ENCODE measurements at places on chromosomes 6 and 20.

DNA sequence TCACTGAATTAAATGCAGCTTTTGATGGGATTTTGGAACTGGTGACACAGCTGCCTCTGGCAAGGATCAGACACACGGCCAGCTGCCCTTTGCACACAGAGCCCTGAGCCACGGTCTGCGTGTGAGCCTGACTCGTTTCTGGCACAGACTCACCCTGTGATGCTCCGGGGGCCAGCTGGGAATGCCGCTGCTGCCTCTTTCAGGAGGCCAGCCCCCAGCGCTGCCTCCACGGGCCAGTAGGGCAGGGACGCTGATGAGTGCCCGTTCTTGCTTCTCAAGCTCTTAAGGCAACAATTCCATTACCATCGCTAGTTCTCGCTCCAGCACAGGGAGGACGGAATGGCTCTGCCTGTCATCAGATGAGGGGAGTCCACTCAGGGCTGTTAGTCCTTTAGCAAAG lies 61.6 kb downstream of the IRF4 start:
- DNase-seq = no peak

DNA sequence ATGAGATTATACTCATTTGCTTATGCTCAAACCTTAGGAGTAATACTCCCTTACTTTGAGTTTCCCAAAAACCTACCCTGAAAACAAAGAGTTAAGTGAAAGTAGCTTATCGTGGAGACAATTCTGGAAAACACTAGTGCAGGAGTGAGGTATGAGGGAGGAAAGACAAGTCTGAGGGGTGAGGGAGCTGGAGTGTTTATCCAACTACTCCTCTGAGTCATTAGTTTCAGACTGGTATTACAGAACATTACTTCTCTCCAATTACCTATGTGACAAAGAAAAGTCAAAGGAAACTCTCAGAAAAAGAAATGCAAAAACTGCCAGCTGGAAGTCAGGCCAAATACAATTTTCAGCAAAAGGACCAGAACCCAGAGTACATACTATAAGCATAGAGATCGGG lies 171.1 kb upstream of the SPTLC3 start:
- DNase-seq = no peak

DNA sequence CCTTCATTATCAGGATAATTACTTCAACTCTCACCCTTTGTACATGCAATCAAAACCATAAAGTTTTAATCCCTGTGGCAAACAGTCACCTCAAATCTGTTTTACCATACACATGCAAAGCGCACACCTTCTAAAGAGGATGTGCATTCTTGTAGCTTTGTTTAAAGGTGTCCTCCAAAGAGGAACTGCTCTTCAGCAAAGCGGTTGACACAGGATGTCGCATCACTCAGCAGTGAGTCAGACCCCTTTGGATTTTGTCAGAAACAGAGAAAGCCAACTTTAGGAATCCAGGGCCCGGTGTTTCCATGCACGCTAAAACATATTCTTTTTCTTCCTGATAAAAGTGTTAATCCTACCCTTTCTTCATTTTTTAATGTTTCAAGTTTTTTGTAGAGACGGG lies 268.3 kb upstream of the ARID1B start:
- no peak for DNase-seq

DNA sequence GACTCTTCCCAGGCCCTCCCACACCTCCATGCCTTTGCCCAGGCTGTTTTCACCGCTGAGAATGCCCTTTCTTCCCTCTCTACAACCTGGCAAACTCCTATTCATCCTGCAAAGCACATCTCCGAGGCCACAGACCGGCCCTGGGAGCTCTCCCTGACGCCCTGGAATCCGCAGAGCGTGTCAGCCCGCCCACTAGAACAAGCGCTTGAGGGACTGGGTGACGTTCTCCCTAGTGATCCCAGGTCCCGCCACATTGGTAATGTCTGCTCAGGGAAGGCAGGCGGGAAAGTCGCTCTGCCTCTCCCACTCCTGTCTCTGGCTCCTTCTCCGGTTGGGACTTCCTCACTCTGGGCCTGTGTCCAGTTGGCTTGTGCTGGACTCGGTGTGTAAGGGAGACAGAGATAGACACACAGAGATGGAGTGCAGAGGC lies 61.6 kb downstream of the SRC start:
- DNase-seq = no peak

GRCh38 chr20:19115581-19115980 lies 96.9 kb upstream of the SLC24A3 start:
- DNase-seq = no peak

- no peak for DNase-seq
Observed at GRCh38 chr6:53439556-53439955, 90.8 kb upstream of the ELOVL5 start.

DNA sequence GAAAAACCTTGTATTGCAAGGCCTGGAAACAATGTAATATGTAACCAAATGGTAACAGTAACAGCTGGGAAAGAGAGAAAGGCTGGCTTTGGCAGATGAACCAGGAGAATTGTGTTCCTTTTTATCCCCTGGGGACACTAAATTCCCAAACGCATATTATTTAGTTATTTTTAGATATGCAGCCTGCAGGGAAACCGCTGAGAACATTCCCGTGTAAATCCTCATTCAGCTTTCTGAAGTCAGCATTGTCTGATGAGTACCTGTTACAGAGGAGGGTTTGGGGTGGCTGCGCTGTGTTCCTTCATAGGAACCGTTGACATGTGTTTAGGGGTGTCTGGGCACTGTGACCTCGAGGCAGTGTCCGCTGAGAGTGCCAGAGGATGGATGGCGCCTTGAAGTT lies 101.3 kb downstream of the SMOC2 start:
- DNase-seq = no peak

GRCh38 chr6:97136626-97137358 lies 146.2 kb downstream of the MMS22L start:
- no peak for DNase-seq

DNA sequence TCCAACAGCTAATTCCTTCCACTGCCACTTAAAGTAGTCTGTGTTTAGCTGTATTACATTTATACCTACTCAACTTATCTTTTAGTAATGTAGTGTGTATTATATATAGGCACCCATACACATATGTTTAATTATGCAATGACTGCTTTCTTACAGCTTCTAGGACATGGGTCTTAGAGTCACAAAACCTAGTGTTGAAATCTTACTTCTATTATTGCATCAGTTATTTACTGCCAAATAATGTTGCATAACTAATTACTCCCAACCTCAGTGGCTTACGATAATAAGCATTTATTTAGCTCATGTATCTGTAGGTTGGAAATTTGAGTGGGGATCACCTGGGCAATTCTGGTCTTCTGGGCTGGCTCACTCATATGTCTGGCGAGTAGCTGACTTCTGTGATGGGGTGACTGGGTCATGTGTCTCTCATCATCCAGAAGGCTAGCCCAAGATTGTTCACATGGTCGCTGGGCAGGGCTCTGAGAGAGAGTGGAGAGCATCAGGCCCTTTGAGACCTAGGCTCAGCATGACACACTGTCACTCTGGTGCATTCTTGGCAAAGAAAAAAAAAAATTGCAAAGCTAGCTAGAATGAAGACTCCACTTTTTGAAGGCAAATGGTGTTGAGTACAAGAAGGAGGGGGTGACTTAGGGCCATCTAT lies 187.0 kb downstream of the PLCB1 start:
- no peak for DNase-seq

DNA sequence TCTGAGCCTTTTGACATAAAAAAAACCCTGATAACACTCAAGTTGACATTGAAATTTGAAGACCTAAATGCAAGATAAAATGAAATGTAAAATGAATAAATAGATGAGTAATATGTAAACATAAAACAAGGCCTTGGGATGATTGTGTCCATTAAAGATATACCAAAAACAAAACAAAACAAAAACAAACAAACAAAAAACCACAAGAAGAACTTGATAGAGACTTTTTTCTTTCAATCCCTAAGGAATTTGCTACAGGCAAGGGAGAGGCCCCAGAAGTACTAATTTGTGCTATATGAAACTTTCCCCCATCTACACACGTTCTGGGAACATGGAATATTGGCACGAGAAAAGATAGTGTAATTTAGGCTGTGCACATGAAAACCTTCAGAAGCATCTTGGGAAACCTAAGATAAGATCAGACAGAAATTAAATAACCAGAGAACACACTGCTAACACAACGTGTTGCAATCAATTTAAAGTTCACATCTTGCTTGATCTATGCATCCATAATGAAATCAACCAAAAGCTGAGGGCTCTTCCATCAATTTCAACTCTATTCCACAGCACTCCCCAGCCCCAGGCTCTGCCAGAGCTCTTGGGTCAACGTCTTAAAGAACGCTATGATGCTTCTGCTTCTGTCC lies 201.1 kb upstream of the RREB1 start:
- DNase-seq = no peak

DNA sequence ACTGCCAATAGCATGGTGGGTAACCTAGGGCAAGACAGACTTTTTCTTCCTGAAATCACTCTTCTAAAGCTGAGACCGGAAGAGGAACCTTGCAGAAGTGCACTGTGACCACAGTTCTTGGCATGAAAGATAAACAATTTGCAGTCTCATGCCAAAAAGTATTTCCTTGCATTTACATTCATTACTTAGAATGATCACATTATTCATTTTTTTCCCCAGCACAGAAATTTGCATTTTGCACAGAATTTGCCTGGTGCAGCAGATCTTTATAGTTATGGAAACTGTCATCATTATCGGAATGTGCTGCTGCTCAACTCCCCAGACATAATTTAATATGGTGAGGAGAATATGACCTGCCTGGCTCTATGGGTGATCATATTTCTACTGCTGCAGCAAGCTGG lies 42.2 kb upstream of the EDN3 start:
- no peak for DNase-seq

DNA sequence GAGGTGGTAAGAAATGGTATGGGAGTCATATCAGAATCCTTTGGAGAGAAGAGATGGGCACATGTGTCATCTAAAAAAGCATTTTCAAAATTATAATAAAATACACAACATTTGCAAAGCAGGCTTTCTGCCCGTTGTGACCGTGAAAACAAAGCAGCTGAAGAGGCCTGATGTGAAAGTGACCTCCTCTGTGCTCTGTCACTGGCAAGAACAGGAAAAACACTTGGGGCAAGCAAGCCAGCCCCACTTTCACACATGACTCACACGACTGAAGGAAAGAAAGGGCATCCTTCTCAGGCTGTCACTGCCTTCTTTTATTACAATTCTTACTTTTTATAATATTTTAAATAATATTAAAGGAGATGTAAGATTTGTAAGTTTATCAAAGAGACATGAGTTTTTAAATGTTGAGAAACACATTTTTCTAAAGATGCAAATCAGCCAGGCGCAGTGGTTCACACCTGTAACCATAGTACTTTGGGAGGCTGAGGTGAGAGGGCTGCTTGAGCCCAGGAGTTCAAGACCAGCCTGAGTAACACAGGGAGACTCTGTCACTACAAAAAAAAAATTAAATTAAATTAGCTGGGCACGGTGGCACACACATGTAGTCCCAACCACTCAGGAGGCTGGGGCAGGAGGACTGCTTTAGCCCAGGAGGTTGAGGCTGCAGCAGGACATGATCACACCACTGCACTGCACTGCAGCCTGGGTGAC lies 143.7 kb downstream of the BTBD9 start:
- no peak for DNase-seq

- no peak for DNase-seq
Observed at GRCh38 chr20:38680500-38681306, 43.6 kb upstream of the SLC32A1 start.

- DNase-seq = no peak
Observed at GRCh38 chr20:1824181-1824580, 71.0 kb upstream of the SIRPA start.

DNA sequence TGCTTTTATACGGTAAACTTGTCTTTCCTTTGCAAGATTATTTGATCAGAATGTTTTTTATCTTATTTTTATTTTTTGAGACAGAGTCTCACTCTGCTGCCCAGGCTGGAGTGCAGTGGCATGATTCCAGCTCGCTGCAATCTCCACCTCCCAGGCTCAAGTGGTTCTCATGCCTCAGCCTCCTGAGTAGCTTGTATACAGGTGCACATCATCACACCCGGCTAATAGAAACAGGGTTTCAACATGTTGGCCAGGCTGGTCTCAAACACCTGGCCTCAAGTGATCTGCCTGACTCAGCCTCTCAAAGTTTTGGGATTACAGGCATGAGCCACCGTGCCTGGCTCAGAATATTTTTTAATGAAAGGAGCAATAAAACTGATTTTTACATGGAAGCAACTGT lies 8.9 kb upstream of the LPIN3 start:
- no peak for DNase-seq

DNA sequence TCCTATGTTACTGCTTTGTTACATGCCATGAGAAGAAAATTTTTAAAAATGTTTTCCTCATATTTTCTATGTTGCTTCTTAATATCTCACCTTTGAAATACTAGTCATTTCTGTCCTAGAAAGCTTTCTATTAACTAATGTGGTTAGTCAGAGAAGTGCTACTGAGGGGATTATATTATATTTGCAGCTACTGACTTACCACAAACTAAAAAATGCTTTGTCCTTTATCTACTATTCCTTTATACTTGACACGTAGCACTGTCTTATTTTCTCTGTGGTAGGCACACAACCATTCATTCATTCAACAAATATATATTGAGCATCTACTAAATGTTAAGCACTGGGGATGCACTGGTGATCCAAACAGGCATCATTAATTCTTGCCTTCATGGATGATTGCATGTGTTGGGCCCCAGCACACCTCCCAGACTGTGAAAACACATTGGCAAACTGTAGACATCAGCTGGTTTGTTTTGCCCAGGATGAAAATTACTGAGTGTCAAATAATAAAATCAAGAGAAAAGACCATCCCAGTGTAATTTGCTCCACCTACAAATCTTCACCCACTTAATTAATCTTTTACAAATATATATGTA lies 10.7 kb upstream of the MLIP start:
- DNase-seq = no peak

Measured in stimulated activated CD8-positive, alpha-beta memory T cell treated with anti-CD3 and anti-CD28 coated beads, Interleukin-12 subunit alpha, Interleukin-12 subunit beta, amount 100 ng/mL, for 1 hour (primary cell).